ENCODE measurements at places on chromosomes 16 and 17. TPM values are rescaled to one million over a fixed set of nuclear protein-coding genes. Genes with fewer than 3 reads are reported as not detected.

The PRRT2 gene
- 15.9 TPM for total RNA-seq

The APOBR gene
- total RNA-seq, result under 0.01 TPM

The GNPTG gene
- total RNA-seq, result 17.9 TPM

The CASKIN2 gene
- 6.1 TPM for total RNA-seq

The LLGL2 gene
- 0.82 TPM for total RNA-seq

The NOS2 gene
- total RNA-seq, result 1.2 TPM

The EPX gene
- total RNA-seq, result not detected

The KIFC3 gene
- total RNA-seq, result 46.1 TPM

The KCNJ18 gene
- not detected for total RNA-seq

The GNG13 gene
- not detected for total RNA-seq

The OR3A2 gene
- total RNA-seq, result 2.4 TPM

The ABCA5 gene
- total RNA-seq, result 49.3 TPM

The CYGB gene
- 3.3 TPM for total RNA-seq

The MARVELD3 gene
- not detected for total RNA-seq

The ITGAL gene
- total RNA-seq, result 0.82 TPM

The CES5A gene
- 0.41 TPM for total RNA-seq

The KIF19 gene
- not detected for total RNA-seq

The TBC1D3B gene
- 1.6 TPM for total RNA-seq

The DPEP1 gene
- 2.4 TPM for total RNA-seq

The MMP2 gene
- total RNA-seq, result 8.2 TPM

The TVP23A gene
- 17.5 TPM for total RNA-seq

The CPHXL2 gene
- not detected for total RNA-seq

The KRTAP4-1 gene
- not detected for total RNA-seq

The CCT6B gene
- total RNA-seq, result 2.9 TPM

The CTRB2 gene
- not detected for total RNA-seq

The CDK3 gene
- 0.41 TPM for total RNA-seq

The SEPTIN12 gene
- total RNA-seq, result not detected

The GPR179 gene
- total RNA-seq, result 1.2 TPM

The RASL10B gene
- total RNA-seq, result 6.9 TPM

The KRT37 gene
- not detected for total RNA-seq

The USP43 gene
- total RNA-seq, result 8.6 TPM

The PMM2 gene
- total RNA-seq, result 6.5 TPM

The KCNAB3 gene
- total RNA-seq, result 1.2 TPM

The SAMD14 gene
- total RNA-seq, result 21.2 TPM

The CMTM4 gene
- 51.0 TPM for total RNA-seq

The PNMT gene
- total RNA-seq, result 3.7 TPM

The TMEM238L gene
- total RNA-seq, result not detected

The TSEN54 gene
- total RNA-seq, result 11.4 TPM

The MILR1 gene
- 0.82 TPM for total RNA-seq

The IRX6 gene
- total RNA-seq, result under 0.01 TPM

The GAS2L2 gene
- total RNA-seq, result under 0.01 TPM

The EME1 gene
- total RNA-seq, result 1.2 TPM

The CMTM1 gene
- total RNA-seq, result 4.1 TPM

The KRT33A gene
- not detected for total RNA-seq

The TOX3 gene
- 18.8 TPM for total RNA-seq

The SUZ12 gene
- total RNA-seq, result 35.1 TPM

The ODAD4 gene
- total RNA-seq, result 3.3 TPM

The CDC42EP4 gene
- total RNA-seq, result 62.8 TPM

The MMP25 gene
- total RNA-seq, result 0.41 TPM

The CHST5 gene
- 0.41 TPM for total RNA-seq

The QRICH2 gene
- total RNA-seq, result 6.9 TPM

The EARS2 gene
- 33.0 TPM for total RNA-seq

The CNGB1 gene
- 1.2 TPM for total RNA-seq

The C17orf75 gene
- total RNA-seq, result 47.3 TPM

Measured in frontal cortex (tissue), 4 donors.